ENCODE measurements at places on chromosomes 16 and 17.

- DNase-seq = no peak
Measured at GRCh38 chr16:927406-927805, 43.4 kb downstream of the LMF1 start.

DNA sequence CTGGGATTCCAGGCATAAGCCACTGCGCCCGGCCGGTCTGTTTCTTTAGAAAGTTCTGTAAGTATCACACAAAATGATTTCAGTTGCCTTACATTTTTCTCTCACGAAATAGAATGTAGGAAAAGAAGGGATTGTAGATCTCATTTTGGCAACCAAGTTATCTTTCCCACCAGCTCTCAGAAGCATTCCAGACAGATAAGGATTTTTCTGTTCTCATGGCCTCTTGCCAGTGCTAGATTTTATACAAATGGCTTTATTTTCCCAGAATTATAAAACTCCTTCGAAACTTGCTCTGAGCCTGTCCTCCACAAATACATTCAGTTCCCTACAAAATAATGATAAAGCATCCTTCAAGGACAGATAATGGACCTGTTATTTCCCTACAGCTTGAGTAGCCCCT, 46.9 kb downstream of the LCMT1 start:
- no peak for DNase-seq

DNA sequence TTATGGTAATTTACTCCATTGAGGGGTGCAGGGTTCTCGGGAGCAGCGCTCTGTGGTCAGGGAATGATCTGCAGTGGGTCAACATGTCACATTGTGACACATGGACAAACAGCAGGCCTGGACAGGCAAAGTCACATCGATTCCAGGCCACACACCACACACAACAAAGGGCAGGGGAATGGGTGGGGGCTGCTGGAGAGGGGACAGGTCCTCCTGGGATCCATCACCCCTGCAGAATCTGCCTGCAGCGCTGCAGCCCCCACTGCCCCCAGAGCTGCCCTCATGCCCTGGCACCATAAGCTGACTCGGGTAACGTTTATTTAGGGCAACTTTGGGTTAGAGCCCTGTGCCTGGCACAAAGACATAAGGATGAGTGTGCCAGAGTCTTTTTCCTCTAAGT, 9.1 kb downstream of the PEMT start:
- DNase-seq = no peak

DNA sequence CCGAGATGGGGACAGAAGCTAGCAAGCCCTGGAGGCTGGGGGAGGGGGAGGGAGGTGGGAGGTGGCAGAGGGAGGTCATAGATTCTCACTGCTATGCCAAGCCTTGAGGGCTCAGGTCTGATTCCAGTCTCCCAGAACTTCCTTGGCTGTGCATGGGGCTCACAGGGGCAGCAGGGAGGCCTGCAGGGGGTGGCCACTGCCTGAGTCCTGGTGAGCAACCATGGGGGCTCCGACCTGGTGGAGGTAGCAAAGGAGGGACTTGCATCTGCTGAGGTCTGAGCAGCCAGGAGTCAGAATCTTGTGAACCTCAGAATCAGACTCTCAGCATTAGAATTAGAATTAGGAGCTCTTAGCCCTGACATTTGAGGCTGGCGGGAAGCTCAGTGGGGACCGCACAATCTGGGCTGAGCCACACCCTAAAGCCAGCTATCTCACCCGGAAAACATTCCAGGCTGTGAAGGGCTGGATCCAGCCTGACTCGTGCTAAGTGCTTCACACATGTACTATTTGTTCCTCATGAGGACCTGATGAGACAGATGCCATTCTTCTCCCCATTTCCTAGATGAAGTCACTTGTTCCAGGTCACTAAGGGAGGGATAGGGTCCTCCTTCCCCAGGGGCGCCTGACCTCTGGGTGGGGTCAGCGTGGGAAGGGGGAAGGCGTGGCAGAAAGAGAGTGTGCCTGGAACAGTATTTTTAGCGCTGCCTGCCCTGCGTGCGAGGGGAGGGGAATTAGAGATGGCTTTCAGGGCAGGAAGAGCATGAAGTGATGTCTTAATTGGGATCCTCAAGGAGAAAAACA, 17.3 kb upstream of the KCNJ12 start:
- no peak for DNase-seq

- no peak for DNase-seq
Measured at GRCh38 chr17:82110298-82110697, 12.3 kb upstream of the FASN start.

DNA sequence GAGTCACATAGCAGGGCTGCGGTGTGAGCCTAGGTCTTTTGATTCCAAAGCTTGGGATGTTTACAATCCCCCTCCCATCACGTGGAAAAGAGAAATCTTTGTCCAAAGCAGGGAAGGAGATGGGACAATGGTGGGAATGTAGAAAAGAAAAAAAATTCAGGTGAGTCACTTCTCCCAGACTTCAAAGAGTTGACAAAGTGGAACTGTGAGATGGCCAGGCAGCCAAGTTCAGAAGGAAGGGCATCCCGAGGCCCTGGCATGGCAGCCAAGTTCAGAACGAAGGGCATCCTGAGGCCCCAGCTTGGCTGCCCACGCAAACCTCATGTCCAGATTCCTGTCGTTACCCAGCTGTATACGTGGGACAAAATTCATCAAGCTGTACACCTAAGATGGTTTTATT, 47.5 kb downstream of the FOXL1 start:
- no peak for DNase-seq

DNA sequence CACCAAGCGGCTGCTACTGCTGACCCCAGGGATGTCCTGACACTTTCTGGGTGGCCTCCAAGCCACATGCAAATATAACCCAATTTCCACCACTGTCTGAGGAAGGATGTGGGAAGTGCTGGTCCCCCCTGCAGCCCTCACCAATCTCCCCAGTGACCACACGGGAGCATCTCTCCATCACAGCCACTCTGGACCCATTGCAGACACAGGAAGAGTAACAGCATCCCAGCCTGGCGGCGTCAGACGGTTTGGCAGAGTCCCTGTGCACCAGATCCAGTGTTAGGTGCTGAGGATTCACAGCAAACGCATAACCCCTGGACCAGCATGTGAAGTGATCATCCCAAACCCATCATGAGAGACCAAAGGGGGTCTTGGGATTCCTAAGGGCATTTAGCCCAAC, 163.7 kb upstream of the TNRC6C start:
- DNase-seq = no peak

DNA sequence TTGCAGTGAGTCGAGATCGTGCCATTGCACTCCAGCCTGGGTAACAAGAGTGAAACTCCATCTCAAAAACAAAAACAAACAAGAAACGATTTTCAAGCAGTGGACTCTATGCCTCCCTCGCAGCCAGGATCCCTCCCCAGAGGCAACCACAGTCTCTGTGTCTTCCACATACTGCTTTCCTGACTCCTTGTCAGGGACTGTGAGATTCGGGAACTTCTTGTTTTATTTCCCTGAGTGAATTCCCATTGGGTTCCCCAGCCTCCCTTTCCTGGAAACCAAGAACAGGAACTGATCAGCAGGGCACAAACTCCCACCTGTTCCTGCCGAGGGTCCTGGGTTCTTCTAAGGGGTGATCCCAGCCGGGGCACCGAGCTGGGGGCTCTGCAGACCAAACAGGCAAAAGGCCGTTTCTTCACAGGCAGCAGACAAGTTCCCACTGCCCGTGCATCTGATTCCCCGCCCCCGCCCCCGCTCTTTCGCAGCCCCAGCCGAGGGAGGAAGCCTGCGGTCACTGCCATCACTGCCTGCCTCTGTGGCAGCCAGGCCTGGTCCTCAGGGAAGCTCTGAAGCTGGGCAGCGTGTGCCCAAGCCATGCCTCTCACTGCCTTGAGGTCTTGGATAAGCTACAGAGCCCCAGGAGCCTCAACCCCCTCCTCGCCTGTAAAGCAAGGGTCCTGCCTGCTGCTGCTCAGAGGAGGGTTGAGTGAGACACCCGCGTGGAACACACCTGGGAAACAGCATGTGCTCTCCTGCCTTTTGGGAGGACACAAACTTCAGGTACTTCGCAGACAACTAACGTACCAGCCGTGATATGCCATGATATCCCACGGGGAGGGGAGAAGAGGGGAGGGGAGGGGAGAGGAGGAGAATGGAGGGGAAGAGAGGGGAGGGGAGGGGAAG, 5.5 kb upstream of the PIEZO1 start:
- DNase-seq = no peak

Data from cerebellar nuclear complex (tissue), 1 donor.